Naive B cell (primary cell): ENCODE measurements at places on chromosomes 2 and 18. TPM values are rescaled to one million over a fixed set of nuclear protein-coding genes. Genes with fewer than 3 reads are reported as not detected.

The NRBP1 gene
- 73.5 TPM for polyA plus RNA-seq

The CYP27C1 gene
- polyA plus RNA-seq, result not detected

The SNORC gene
- polyA plus RNA-seq, result not detected

The REG3A gene
- not detected for polyA plus RNA-seq

The MTCL1 gene
- 0.34 TPM for polyA plus RNA-seq

The POU3F3 gene
- not detected for polyA plus RNA-seq

The RPL37A gene
- 1,779 TPM for polyA plus RNA-seq

The KIF1A gene
- polyA plus RNA-seq, result not detected

The WIPF1 gene
- polyA plus RNA-seq, result 82.6 TPM

DNA sequence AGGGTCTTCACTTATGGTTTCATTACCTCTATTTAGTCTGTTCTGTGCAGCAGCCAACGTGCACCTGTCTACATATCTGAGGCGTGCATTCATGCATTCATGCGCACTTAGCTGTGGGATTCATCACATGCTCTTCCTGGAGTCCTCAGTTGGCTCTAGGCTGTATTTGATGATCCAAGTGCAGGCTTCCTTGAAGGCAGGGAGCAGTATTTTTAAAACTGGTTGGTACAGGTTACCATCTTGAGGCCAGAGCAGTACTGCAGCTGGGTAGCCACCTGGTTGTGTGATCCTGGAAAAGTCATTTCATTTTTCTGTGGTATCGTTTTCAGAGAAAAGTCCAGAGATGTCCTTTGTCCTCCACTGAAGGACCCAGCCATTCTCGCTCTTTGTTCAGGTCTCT is 109.8 kb downstream of the EN1 start:
- H3K27me3 ChIP-seq, result peaks cover 23% of the 10 kb centered on the region
- no peaks in the 10 kb centered on the region for H3K4me1 ChIP-seq
- H3K4me3 ChIP-seq, result no peak overlapping the region
- DNase-seq, result no peak
- no peaks in the 10 kb centered on the region for H3K36me3 ChIP-seq

- DNase-seq, result no peak
- H3K36me3 ChIP-seq, result no peaks in the 10 kb centered on the region
- no peaks in the 10 kb centered on the region for H3K4me1 ChIP-seq
These were observed 422.2 kb downstream of the MTX2 start for GRCh38 chr2:176691471-176691870.

DNA sequence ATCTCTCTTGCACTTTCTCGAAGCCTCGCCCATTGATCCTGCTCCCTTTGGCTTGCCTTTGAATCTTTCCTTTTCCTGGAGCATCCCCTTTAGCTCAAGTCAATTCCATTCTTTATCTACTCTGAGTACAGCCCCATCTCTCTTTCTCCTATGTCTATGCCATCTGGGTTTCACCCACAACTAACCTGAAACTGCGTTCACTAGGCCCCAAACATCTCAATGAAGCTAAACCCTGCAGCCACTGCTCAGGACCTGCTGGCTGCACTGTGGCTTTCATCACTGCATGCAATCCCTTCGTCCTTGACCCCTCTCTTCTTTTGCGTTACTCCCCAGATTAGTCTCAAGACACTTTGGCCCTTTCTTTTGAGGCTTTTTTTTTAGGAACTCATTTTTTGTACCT is 81.6 kb upstream of the CYRIA start:
- no peak for DNase-seq
- H3K27ac ChIP-seq, result no peak overlapping the region
- peaks cover 3% of the 10 kb centered on the region for H3K4me1 ChIP-seq
- H3K27me3 ChIP-seq, result peaks cover 18% of the 10 kb centered on the region
- no peak overlapping the region for H3K4me3 ChIP-seq

DNA sequence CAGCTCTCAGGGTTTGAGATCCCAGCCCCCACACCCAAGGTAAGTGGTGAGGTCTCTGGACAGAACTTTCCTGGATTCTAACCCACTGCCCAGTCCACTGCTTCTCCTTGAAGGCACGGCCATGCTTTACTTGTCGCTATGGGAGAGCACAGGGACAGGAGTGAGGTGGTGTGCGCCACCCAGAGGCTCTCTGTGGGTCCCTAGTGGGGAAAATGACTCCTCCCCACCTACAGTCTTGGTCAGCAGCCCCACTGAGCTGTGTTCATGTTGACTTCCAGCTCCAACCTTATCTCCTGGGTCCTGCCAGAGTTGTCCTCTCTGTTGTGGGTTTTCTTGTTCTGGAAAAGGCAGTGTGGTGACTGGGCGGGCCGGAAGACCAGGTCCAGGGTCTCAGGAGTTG is 11.1 kb downstream of the TET3 start:
- H3K27me3 ChIP-seq, result no peaks in the 10 kb centered on the region
- no peak overlapping the region for H3K4me3 ChIP-seq
- H3K4me1 ChIP-seq, result peaks cover 62% of the 10 kb centered on the region
- no peak overlapping the region for H3K27ac ChIP-seq
- peaks cover 9% of the 10 kb centered on the region for H3K36me3 ChIP-seq
- DNase-seq, result no peak

DNA sequence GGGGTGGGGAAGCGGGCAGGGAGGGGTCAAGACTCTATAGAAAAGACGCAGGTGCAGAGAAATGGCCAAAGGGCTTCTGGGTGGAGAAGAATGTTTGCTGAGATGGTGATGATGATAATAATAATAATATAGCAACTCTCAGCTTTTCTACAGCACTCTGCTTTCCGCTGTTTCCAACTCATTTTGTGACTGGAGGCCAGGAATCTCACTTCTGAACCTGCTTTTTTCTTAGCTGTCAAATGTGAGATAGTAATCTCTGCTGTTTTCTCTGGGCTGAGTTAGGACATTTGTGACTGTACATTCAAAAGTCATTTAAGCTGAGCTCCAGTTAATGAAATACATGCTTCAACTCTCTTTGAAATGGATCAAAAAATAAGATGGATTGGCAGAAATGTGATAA is 58.4 kb downstream of the TNS1 start:
- no peaks in the 10 kb centered on the region for H3K36me3 ChIP-seq
- H3K4me3 ChIP-seq, result no peak overlapping the region
- DNase-seq, result no peak
- peaks cover 53% of the 10 kb centered on the region for H3K27me3 ChIP-seq

- no peak overlapping the region for H3K27ac ChIP-seq
- DNase-seq, result no peak
- H3K27me3 ChIP-seq, result no peaks in the 10 kb centered on the region
- no peak overlapping the region for H3K4me3 ChIP-seq
- H3K4me1 ChIP-seq, result no peaks in the 10 kb centered on the region
These were observed 12.6 kb downstream of the ZNF804A start for GRCh38 chr2:184610891-184611290.

GRCh38 chr2:167487728-167488127 is 599.4 kb downstream of the XIRP2 start:
- H3K4me3 ChIP-seq, result no peak overlapping the region
- DNase-seq, result no peak
- no peaks in the 10 kb centered on the region for H3K4me1 ChIP-seq
- no peaks in the 10 kb centered on the region for H3K27me3 ChIP-seq
- no peaks in the 10 kb centered on the region for H3K36me3 ChIP-seq

- H3K4me1 ChIP-seq, result peaks cover 55% of the 10 kb centered on the region
- H3K27ac ChIP-seq, result no peak overlapping the region
- DNase-seq, result no peak
- H3K4me3 ChIP-seq, result no peak overlapping the region
- H3K36me3 ChIP-seq, result no peaks in the 10 kb centered on the region
These were observed 148.3 kb upstream of the ALKAL2 start for GRCh38 chr2:436205-436604.

- no peaks in the 10 kb centered on the region for H3K4me1 ChIP-seq
- H3K27ac ChIP-seq, result no peak overlapping the region
- no peaks in the 10 kb centered on the region for H3K36me3 ChIP-seq
- DNase-seq, result peak; percentile 39
These were observed 269.2 kb downstream of the NYAP2 start for GRCh38 chr2:225668606-225669266.

- no peaks in the 10 kb centered on the region for H3K27me3 ChIP-seq
- DNase-seq, result no peak
- H3K4me1 ChIP-seq, result no peaks in the 10 kb centered on the region
- H3K27ac ChIP-seq, result no peak overlapping the region
- peaks cover 24% of the 10 kb centered on the region for H3K36me3 ChIP-seq
- no peak overlapping the region for H3K4me3 ChIP-seq
These were observed 160.1 kb upstream of the ZC3H15 start for GRCh38 chr2:186325827-186326535.

DNA sequence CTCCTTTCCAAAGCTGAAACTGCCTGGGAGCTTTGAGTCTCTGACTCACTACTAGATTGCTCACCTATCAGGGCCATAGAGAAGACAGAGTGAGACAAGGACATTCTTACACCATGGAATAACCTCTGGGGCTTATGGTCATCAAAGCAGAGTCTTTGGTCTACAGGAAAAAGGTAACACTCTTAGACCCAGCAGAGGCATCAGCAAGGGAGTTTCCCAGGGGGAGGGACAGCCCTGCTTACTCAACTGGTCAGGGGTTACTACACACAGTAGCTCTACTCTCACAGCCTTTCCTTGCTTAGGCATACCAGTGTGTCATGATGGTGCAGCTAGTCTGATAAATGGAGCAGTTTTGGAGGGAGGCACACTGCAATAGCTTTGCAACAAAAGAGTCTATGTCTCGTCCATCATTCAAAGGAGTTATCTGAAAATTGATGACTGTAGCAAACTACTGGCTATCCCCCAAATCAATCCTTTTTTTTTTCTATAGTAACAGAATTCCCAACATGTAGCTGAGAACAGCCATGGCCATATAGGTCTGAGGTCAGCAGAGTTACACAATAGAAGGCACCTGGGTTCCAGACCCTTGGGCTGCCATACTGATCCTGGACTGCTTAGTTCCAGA is 22.4 kb upstream of the CD28 start:
- H3K4me3 ChIP-seq, result no peak overlapping the region
- H3K36me3 ChIP-seq, result peaks cover 6% of the 10 kb centered on the region
- no peak overlapping the region for H3K27ac ChIP-seq
- H3K27me3 ChIP-seq, result peaks cover 79% of the 10 kb centered on the region

GRCh38 chr2:10523406-10524189 is 75.5 kb upstream of the ODC1 start:
- H3K27ac ChIP-seq, result no peak overlapping the region
- no peak for DNase-seq
- peaks cover 17% of the 10 kb centered on the region for H3K27me3 ChIP-seq
- H3K36me3 ChIP-seq, result no peaks in the 10 kb centered on the region
- H3K4me1 ChIP-seq, result peaks cover 3% of the 10 kb centered on the region

GRCh38 chr2:20190876-20191713 is 33.8 kb downstream of the SDC1 start:
- no peak for DNase-seq
- peaks cover 6% of the 10 kb centered on the region for H3K27me3 ChIP-seq
- no peak overlapping the region for H3K27ac ChIP-seq
- no peaks in the 10 kb centered on the region for H3K36me3 ChIP-seq

GRCh38 chr2:76298041-76298440 is 587.3 kb upstream of the GCFC2 start:
- H3K4me3 ChIP-seq, result no peak overlapping the region
- no peaks in the 10 kb centered on the region for H3K27me3 ChIP-seq
- no peak overlapping the region for H3K27ac ChIP-seq
- DNase-seq, result no peak
- H3K36me3 ChIP-seq, result no peaks in the 10 kb centered on the region

DNA sequence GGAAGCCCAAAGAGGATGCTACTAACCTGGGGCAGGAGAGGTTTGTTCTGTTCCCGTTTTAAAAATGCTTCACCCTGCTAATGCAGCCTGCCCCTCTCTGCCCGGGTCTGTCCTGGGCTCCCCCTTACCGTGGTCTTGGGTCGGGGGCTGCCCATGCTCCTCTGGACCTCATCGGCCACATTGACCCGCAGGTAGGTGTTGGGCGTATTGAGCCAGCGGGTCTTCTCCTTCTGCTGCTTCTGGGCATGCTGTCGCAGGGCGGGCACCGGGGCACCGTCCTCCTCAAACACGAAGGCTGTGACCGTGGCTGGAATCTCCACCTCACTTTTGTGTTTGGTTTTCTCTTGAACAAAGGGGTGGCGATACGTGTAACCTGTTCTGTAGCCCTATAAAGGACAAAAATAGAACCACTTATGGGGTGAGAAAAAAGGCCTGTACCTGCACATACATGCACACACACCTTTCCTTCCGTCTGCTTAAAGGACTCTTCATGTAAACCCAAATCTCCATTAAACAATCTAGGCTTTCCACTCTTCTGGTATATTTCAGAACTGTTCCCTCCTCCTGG is 89.3 kb downstream of the ADD2 start:
- no peaks in the 10 kb centered on the region for H3K4me1 ChIP-seq
- peaks cover 11% of the 10 kb centered on the region for H3K36me3 ChIP-seq
- no peak overlapping the region for H3K4me3 ChIP-seq
- no peak for DNase-seq
- H3K27ac ChIP-seq, result no peak overlapping the region
- H3K27me3 ChIP-seq, result no peaks in the 10 kb centered on the region

DNA sequence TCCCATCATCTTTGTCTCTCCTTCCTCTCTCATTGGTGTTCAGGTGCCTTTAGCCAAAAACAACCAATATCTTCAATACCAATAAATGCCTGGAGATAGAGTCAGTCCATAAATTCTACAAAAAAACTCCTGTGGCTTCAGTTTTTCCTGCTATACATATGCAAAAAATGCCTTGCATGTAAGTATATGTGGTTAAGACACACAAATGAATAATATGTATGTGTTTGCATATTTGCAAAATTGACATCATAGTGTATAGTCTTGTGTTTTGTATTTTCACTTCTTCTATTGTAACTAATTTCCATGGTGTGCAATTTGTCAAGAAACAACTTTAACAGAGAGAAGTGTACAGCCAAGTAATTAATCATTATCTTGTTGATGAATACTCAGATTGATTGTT is 115.5 kb downstream of the NYAP2 start:
- no peak for DNase-seq
- no peak overlapping the region for H3K27ac ChIP-seq
- no peaks in the 10 kb centered on the region for H3K4me1 ChIP-seq
- H3K27me3 ChIP-seq, result no peaks in the 10 kb centered on the region
- H3K36me3 ChIP-seq, result no peaks in the 10 kb centered on the region

DNA sequence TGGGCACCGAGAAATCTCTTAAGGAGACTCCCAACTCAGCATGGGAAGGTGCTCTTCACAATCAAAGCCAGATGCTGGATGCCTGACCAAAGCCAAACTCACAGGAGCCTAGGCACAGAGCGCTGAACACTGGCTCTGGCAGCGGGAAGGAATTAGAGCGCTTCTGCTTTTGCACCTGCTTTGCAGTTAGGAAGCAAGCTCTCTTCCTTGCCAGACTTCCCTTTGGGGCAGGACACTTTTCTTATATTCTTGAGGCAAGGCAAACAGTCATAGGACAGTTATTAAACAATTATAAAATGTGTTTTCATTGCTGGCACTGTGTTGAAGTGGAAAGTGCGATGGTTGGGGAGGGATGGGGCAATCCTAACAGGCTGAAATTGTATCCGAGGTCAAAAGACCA is 79.6 kb upstream of the DNMT3A start:
- DNase-seq, result no peak
- H3K4me3 ChIP-seq, result no peak overlapping the region
- peaks cover 69% of the 10 kb centered on the region for H3K4me1 ChIP-seq

- H3K36me3 ChIP-seq, result no peaks in the 10 kb centered on the region
- H3K27me3 ChIP-seq, result peaks cover 10% of the 10 kb centered on the region
- H3K4me3 ChIP-seq, result no peak overlapping the region
- H3K27ac ChIP-seq, result no peak overlapping the region
- H3K4me1 ChIP-seq, result no peaks in the 10 kb centered on the region
- no peak for DNase-seq
These were observed 176.7 kb downstream of the NRP2 start for GRCh38 chr2:205858881-205859441.
